ENCODE measurements at places on chromosomes 7 and 10. TPM values are rescaled to one million over a fixed set of nuclear protein-coding genes. Genes with fewer than 3 reads are reported as not detected.

Gene LIPK
- not detected for total RNA-seq

Gene CALCR
- 0.98 TPM for total RNA-seq

Gene PRKG1
- 0.22 TPM for total RNA-seq

Gene TOMM7
- total RNA-seq, result 391 TPM

Gene OR2A12
- not detected for total RNA-seq

Gene ZNF862
- total RNA-seq, result 3.7 TPM

Gene IDI2
- total RNA-seq, result not detected

Gene FGL2
- total RNA-seq, result not detected

Gene HOXA1
- not detected for total RNA-seq

DNA sequence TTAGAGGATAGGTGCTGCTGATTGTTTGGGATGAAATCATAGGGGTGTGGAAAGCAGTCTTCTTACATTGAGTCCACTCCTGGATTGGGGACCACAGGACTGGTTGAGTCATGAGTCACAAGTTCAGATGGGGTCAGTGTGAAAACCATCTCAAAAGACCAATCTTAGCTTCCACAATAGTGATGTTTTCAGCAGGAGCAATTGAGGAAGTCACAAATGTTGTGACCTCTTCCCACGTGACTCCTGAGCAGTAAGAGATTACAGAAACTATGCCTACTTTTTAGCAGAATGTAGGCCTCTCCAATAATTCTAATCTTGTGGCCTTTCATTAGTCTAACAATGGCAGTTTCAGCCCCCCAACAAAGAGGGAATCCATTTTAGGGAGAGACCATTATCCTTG, 256.9 kb upstream of the CDC14C start:
- DNase-seq, result peak; percentile 6

GRCh38 chr7:117772421-117772820, 100.8 kb downstream of the CTTNBP2 start:
- DNase-seq, result no peak

DNA sequence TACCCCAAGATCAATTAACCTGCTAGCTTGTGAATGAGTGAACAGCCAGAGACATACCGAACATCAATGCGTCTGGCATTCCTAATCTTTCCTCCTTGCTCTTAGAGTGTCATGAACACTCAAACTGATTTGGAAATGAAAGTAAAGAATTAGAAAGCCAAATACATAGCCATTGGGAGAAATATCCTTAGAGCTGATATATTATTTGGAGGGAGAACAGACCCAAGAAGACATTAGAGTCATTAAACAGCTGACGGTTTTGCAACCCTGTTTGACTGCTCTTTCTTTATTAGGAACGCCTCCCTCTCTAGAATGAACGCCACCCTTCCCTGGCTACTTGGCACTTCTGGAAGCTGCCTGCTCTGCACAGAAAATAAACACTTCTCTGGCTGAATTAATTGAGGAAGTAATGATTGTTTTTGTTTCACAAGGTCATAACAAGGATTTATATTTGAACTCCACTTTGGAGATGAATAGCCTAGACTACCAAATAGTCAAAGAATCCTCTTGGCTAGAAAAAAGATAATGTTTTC, 42.8 kb downstream of the CTTNBP2 start:
- DNase-seq, result no peak

GRCh38 chr7:21185653-21186265, 242.1 kb upstream of the SP4 start:
- no peak for DNase-seq

DNA sequence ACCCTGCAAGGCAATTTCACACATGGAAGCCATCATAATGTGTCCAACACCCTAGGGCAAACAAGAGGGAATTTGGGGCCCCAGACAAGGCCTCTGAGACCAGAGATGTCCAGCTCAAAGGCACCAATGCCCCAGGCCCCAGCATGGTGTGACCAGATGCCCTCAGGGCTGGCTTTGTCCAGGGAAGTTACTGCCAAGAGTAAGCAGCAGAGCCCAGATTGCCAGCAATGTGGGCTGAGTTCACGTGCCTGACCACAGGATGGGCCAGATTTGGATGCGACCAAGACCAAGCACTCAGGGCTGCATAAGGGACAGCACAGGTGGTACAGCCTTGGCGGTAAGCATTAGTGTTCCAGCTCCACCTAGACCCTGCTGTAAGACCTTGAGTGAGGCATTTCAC, 12.7 kb downstream of the MYOF start:
- DNase-seq, result peak; percentile 82

- no peak for DNase-seq
Observed at GRCh38 chr7:101563943-101564777, 64.9 kb downstream of the MYL10 start.

DNA sequence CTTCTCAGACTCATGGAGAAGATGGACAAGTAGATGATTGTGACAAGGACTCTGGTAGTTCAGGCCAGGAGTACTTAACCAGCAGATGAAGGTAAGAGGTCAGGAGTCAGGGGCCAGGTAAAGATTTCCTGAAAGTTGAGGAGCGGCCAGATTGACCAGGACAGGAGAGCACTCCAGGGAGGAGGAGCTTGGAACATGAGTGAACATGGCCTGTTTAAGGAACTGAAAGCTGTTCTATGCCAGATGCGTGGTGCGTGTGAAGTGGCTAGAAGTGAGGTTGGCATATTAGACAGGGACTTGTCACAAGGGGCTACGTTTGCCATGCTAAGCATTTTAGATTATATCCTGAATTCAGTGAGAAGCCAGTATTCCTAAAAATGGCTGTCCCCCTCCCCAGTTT, 157.2 kb downstream of the WNT2 start:
- no peak for DNase-seq

GRCh38 chr7:74525881-74526280, 72.2 kb downstream of the GTF2IRD1 start:
- no peak for DNase-seq

All from A172 (cell line).